ENCODE measurements at places on chromosomes 12 and 14.

DNA sequence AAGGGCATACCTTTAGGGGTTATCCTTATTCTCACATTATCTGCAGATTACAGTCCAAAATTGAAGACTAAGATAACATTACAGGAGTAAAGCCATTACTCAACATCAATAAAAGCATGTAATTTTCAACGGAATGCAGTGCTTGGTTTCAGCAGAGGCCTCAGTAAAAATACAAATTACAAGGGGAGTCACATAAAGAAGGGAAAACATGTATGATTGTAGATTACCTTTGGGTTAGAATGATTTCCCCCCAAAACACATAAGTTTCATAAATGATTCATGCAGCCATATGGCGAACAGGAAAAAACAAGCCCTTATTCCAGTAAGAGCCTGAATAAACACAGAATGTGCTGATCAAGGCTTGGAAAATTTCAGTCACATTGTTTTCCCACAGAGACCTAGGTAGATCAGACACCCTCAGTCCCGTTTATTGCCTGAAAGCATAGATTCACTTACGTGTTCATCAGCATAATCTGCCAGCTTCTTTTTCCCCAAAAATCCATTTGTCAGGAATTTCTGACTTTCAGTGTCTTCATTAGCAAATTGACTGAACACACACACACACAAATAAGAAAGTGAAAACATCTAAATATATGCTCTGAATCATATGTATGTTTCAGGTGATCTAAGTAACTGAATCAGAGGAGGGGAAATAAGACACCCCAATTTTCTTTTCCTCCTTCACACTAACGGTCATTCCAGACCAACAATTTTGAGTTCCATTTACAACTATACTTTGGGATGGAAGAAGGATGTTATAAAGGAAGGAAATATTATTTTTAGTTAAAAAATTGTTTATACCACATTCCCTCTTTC lies 37.5 kb downstream of the SLC38A4 start:
- no peak for DNase-seq

GRCh38 chr14:34085695-34086094 lies 134.8 kb upstream of the EGLN3 start:
- no peak for DNase-seq

GRCh38 chr12:62436164-62436503 lies 30.5 kb upstream of the MON2 start:
- DNase-seq: no peak

- no peak for DNase-seq
Observed at GRCh38 chr12:50747817-50748216, 16.1 kb upstream of the ATF1 start.

DNA sequence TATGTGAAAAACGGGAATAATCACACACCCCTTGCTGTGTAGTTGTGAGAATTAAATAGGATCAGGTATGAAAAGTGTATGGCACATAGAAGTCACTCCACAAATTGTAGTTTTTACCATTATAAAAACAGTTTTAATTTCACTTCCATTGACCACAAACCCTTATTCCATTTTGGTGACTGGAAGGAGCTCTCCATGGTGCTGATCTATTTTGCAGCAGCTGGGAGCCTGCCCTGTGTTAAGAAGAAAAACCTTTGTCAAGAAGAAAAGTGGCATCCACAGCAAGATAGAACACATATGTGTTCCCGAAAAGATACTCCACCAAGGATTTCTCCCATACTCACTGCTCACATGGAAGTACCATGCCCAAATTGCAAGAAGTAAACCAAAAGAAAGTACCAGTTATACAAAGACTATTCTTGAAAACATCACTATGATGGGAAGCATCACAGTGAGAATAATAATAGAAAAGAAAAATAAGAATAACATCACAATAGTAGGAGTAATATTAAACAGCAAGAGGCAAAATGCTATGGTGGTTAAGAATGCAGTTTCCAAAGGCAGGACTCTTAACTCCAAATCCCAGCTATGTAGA lies 58.7 kb downstream of the TUNAR start:
- DNase-seq: no peak

DNA sequence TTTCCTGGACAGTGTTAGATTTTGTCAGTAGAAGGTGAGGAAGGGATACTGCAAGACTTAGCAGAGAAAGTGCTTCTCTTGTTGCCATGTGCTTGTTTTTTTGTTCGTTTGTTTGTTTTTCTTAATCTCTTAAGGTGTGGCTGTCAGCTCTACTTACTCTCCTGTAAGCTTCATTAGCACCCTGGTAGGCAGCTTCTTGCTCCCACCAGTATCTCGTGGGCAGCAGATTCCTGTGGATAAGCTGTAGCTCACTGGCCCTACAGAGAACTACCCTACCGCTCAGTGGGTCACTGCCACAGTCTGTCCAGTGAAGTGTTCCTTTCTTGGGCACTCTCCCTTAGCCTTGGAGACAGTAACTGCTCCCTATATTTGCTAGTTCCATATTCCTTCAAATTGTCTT lies 30.1 kb downstream of the VRK1 start:
- DNase-seq: no peak

DNA sequence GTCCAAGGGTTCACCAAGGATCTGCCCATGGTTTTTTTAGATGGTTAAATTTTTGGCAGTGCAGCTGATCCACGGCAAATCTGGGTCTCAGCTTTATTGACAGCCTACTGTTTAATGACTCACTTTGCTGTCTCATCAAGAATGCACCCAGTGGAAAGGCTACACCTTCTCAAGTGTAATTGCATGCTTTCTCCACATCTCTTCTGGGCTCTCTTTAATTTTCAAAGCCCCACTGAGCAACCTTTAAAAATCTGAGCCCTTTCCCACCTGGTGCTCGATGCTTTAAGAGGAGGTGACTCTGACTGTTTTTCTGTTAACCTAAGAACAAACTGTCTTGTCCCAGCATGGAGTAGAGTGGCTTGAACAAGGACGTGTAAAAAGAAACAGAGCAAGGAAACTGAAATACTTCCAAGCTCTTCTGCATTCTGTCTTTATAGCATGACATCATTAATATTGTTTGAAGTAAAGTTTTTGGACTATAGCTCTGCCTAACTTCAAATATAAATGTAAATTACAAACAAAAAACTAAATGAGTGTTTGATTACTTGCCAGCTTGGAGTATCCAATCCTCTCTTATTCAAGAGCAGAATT lies 214.2 kb upstream of the KRR1 start:
- DNase-seq: no peak

GRCh38 chr12:8064131-8064530 lies 2.0 kb downstream of the C3AR1 start:
- DNase-seq: no peak

DNA sequence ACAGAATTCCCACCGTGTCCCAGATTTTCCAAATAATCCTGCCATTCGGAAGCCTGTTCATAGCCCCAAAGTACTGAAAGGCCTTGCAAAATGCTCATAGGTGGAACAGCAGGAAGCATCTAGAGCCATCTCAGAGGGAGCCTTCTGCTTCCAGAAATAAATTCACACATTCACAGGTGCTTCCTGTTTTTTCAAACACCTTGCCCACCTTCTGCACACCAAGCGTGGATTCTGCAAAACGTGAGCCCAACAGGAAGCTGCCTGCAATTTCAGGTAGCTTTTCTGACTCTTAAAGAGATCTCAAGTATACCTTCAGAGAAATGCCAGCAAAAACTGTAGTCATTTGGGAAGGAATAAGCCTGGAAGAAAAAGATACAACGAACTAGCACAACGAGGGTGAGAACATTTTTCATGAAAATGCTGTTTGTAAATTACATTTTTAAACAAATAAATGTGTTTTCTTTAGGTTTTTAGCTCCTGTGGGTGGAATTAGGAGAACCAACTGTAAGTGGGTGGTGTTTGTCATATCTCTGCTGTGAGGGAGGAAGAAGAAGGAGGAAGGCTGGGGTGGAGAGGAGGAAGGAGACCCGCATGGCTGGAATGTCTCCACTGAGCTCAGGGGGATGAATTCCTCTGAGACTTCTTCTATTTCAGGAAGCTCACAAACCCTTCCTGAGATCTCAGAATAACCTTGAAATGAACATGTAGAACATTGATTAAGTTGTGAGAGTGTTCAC lies at the start of gene IFNG-AS1:
TSS of gene IFNG-AS1 (plus strand) at position 264 of the 737 bp plus-strand sequence.
- no peak for DNase-seq

DNA sequence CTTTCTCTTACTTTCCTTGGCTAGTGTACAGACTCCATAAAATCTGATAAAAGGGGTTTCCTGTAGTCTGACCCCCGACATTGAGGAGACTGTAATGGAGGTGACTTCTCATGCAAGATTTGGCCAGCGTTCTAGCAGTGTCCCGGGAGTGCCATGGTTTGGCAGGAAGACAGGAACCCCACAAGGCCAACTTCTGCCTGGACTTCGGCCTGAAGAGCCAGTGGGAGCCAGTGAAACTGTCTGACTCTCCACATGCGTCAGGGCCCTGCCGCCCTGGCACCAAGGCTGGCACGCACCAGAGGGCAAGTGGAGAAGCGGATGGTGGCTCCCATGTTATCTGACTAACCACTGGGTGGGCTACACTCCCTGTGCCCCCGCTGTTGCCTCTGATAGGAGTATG lies 70.5 kb downstream of the TMEM260 start:
- no peak for DNase-seq

GRCh38 chr12:49961993-49962764 lies 507 bp downstream of the AQP5 start:
- no peak for DNase-seq

- DNase-seq: no peak
Observed at GRCh38 chr12:110928700-110929099, 8.3 kb upstream of the MYL2 start.

DNA sequence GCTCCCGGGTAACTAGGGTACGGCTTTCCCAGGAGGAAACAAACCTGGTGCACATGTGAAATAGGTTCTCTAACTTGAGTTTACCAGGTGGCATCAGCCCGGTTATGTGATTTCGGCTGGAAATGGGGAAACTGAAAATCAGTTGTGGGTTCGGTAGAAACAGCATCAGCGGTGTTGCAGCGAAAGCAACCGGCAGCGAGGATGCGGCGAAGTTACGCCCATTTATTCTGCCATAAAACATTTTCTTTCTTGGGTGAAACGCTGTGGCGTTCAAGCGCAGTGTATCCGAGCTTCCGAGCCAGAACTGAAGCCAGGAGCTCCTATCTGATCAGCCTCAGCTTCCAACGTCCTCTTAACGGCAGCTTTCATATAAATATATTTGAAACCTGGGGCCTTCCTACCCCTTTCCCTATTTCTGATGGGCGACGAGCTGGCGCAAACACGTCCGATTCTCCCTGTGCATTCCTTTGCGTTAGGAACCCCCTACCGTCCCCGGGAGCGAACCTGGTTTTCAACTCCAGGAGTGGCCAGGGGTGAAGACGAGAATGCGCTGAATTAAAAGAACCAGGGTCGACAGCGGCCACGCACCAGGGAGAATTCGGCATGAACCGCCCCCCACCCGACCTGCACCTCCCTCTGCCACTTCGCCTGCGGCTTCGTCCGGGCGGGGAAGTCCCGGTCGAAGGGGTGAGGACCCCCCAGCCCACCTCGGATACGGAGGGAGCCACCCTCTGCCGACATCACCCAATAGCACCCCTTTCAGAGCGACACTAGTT lies 1.6 kb downstream of the DPF3 start:
- DNase-seq: no peak

DNA sequence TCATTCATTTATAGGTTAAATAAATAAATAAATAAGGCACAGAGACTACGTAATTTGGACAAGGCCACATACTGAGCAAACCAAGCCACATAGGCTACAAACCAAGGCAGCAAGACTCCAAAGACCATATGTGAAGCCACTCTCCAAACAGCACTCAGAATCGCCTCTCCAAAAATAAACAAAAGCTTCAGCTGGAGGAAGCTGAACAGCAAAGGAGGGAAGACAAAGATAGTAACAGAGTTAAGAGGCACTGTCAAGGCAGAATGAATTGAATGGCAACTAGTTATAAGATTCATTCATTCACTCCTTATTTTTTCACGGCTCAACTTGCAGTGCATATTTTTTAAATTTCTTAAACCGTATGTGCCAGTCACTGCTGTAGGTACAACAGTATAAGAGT lies 200.5 kb upstream of the GRIP1 start:
- DNase-seq: no peak

DNA sequence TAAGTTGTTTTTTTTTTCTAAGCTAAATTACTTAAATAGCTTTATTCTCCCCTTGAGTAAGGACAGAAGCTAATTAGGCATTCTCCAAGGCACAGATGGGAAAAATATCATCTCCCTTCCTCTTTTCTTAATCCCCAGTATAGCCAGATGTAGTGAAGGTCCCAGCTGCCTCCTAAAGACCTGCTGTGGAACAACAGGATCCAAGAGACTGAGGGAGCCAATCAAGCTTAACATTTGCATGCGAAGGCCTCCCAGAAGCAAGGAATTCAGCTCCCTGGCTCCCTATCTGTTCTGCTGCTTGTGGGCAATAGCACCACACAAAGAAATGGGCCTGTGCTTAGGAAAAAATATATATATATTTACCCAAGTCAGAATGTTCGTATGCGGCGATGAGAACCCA lies 255.2 kb downstream of the SYT1 start:
- no peak for DNase-seq

GRCh38 chr12:122981036-122981471 lies 573 bp downstream of the ARL6IP4 start:
- DNase-seq: no peak

- no peak for DNase-seq
Observed at GRCh38 chr14:104559804-104560585, 19.6 kb upstream of the C14orf180 start.

- DNase-seq: no peak
Observed at GRCh38 chr14:20215196-20215595, 8.3 kb upstream of the OR11H6 start.

Data from stimulated activated CD4-positive, alpha-beta T cell treated with anti-CD3 and anti-CD28 coated beads, TNF-alpha, amount 100 ng/mL, for 1 hour (primary cell).